Thymus (tissue), 14 donors: ENCODE measurements at places on chromosomes 3 and 15.

DNA sequence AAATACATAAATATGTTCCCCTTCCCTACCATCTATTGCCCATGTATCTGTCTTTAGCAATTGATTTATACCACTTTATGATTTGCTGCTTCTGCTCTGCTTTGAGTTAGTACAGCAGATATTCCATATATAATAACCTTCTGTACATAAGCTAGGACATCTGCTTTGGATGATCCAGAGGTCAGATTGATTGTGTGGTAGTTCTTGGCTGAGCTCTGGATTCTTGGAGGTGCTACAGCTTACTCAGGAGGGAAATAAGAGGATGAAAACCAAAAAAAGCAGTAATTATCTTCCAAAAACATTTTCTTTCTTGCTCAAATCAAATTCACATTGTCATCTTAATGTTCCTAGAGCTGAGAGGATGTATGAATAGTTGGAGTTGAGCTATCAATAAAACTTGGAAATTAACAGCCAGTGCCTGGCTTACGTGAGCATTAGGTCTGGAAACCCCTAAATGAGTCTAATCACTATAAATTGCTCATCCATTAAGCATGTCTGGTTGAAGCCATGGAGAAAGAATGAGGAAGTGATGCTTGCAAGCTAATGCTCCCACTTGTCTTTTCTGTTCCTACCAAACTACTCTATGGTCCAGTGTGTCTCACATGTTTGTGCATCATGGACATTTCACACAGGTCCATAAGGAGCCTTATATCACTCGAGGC is 36.3 kb upstream of the TMEM42 start:
- no peak for DNase-seq
- H3K27me3 ChIP-seq = no peaks in the 10 kb centered on the region
- peaks cover 23% of the 10 kb centered on the region for H3K36me3 ChIP-seq
- H3K27ac ChIP-seq = no peak overlapping the region
- no peak overlapping the region for H3K4me3 ChIP-seq
- H3K4me1 ChIP-seq = no peaks in the 10 kb centered on the region

GRCh38 chr15:85116925-85117646 is 135.4 kb downstream of the PDE8A start:
- no peak for DNase-seq
- no peaks in the 10 kb centered on the region for H3K4me1 ChIP-seq
- H3K36me3 ChIP-seq = no peaks in the 10 kb centered on the region
- no peak overlapping the region for H3K4me3 ChIP-seq

GRCh38 chr3:74814181-74814580 is 199.7 kb upstream of the CNTN3 start:
- no peaks in the 10 kb centered on the region for H3K36me3 ChIP-seq
- no peaks in the 10 kb centered on the region for H3K4me1 ChIP-seq
- H3K27me3 ChIP-seq = no peaks in the 10 kb centered on the region
- H3K27ac ChIP-seq = no peak overlapping the region

GRCh38 chr15:68129072-68129471 is 75.0 kb downstream of the PIAS1 start:
- H3K4me1 ChIP-seq = no peaks in the 10 kb centered on the region
- H3K36me3 ChIP-seq = peaks cover 6% of the 10 kb centered on the region
- no peak overlapping the region for H3K27ac ChIP-seq
- H3K4me3 ChIP-seq = no peak overlapping the region

DNA sequence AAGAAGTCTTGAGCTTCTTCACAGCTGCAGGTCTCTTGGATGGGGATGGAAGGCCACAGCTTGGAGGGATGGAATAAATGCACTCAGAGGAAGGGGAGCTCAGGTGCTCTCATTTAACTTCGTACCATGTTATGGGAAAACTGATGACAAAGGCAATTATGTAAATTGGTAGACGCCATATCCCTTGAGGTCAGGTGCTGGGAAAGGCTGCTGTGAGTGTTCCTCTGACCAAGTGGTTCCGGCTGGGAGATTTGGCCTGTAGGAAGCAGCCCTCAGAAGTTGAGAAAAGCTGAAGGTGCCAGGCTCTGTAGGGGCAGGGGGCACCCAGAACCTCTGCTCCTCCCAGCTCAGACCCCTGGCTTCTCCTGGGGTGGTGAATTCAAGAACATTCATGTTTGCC is 47.1 kb downstream of the FAH start:
- no peak overlapping the region for H3K27ac ChIP-seq
- no peak for DNase-seq
- H3K27me3 ChIP-seq = no peaks in the 10 kb centered on the region
- no peaks in the 10 kb centered on the region for H3K4me1 ChIP-seq
- no peak overlapping the region for H3K4me3 ChIP-seq
